Endothelial cell of umbilical vein (primary cell): ENCODE measurements at places on chromosomes 13 and 19.

DNA sequence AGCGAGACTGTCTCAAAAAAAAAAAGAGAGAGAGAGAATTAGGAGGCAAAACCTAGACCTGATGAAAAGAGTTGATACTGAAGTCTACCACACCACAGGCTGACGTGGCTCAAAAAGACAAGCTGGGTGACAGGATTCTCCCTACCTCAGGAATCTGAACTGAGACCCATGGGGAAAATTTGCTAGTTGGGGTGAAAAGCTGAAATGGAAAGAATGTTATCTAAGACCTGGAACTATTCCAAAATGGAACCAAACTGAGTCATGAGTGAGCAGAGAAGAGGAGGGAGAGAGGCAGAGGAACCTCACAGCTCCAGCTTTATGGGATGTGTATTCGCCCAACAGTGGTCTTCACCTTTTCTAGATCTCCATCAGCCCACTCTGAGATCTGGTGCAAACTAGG, 11.7 kb downstream of the SMG9 start:
- DNase-seq = no peak

- no peak for DNase-seq
These were observed 3.6 kb upstream of the F2RL3 start for GRCh38 chr19:16885166-16885565.

GRCh38 chr13:37565425-37565824, 33.1 kb downstream of the POSTN start:
- no peak for DNase-seq

- no peak for DNase-seq
These were observed 136.9 kb downstream of the USP12 start for GRCh38 chr13:27034678-27035111.

DNA sequence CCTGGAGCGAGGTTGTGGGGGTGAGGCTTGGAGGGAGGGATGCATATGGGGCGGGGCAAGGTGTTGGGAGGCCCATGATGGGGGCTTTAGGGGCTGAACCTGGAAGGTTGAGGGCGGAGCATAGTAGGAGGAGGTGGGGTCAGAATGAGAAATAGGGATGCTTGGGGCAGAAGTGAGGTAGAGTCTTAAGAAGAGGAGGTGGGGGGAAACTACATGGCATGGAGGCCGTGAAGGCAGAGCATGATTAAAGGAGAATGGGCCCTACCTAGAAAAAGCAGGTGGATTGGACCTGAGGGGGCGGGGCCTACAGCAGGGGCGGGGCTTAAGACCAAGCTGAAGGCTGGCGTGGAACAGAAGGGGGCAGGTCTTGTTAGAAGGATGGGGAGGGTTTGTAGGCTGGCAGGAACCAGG, 799 bp downstream of the NR1H2 start:
- peak; percentile 14 for DNase-seq

GRCh38 chr13:84569366-84569765, 687.1 kb upstream of the SLITRK1 start:
- no peak for DNase-seq

GRCh38 chr19:45468803-45469131, 971 bp downstream of the FOSB start:
- no peak for DNase-seq

DNA sequence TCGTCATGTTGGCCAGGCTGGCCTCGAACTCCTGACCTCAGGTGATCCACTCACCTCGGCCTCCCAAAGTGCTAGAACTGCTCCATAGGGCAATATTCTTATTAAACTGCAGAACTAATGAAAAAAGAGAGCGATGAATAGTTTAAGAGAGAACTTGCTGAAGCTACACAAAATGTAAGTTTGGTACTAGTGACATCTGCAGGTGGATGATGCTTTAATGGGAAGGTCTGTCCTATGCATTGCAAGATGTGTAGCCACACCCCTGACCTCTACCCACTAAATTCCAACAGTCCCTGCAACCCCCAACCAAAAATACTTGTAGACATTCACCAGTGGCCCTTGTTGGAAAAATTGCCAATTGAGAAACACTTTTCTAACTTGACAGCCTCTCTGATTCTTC, 117.8 kb downstream of the NALCN start:
- DNase-seq = no peak

DNA sequence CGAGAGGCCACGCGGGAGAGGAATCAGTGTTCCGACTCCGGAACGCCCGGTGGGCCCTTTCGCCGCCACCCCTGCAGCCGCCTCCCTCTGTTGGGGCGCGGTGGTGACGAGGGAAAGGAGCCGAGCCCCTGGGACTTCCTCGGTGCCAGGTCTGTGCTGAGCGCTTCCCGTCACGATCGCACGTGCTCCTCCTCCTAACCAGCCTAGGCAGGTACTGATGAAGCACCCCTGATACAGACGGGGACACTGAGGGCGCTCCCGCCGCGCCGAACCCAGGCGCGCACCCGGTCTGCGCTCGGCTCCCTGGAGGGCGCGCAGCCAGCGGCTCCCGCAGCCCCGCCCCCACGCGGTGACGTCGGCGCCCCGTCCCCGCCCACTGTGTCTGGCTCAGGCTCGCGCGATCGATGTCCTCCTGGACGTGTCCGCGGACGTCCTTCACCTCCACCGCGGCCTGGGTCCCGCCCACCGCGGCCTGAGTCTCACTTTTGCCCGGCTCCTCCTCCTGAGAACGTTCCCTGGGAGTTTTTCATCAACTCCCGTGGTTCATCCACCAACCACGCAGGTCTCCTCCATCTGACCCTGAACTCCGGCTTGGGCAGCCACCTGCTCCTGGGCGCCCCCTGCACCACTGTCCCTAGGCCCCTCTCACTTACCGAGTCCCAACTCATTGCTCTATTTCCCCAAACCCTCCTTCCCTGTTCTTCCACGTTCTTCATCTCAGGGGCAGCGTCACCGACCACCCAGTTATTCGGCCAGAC, 2.6 kb upstream of the KLK15 start:
- DNase-seq = peak; percentile 72

DNA sequence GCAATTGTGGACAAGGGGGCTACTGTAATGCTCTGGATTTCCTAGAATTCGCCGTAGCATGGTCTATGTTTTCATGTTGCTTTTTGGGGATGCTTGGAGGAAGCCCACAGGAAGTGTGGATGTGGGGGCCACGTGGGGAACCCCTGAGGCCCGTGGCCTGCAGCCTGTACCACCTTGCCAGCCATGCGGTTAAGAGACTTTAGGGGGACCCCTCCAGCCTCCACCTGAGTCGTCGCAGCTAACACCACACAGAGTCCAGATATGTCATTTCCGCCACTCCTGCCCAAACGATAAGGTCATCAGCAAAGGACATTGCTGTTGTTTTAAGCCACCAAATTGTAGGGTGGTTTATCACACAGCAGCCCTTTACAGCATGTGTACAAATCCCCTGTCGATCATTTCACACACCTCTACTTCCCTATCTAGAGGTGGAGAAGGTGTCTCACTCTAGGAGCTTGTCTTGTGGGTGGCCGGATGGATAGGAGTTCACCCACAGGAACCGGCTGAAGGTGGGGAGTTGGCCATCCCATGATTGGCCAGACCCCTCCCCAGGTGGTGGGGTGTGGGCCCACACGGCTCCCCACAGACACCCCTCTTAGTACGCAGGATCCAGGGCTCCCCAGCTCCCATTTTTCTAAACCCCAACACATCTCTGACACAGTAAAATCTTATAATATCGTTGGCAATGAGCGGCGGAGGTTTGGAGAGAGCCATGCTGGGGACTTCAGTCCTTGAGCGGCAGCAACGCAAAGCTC, 226.7 kb downstream of the TEX29 start:
- DNase-seq = no peak

- DNase-seq = no peak
These were observed at the start of gene HMG20B for GRCh38 chr19:3572855-3573161. Gene HMG20B (plus strand): TSS chr19:3572944. CDS start chr19:3573310, 366 bp downstream.

GRCh38 chr13:99199541-99200431, 868 bp upstream of the UBAC2 start:
- DNase-seq = peak; percentile 39

GRCh38 chr13:73060251-73061160, 1.7 kb downstream of the KLF5 start:
- DNase-seq = peak; percentile 24

GRCh38 chr19:39845584-39845932, 621 bp downstream of the FBL start:
- DNase-seq = no peak

DNA sequence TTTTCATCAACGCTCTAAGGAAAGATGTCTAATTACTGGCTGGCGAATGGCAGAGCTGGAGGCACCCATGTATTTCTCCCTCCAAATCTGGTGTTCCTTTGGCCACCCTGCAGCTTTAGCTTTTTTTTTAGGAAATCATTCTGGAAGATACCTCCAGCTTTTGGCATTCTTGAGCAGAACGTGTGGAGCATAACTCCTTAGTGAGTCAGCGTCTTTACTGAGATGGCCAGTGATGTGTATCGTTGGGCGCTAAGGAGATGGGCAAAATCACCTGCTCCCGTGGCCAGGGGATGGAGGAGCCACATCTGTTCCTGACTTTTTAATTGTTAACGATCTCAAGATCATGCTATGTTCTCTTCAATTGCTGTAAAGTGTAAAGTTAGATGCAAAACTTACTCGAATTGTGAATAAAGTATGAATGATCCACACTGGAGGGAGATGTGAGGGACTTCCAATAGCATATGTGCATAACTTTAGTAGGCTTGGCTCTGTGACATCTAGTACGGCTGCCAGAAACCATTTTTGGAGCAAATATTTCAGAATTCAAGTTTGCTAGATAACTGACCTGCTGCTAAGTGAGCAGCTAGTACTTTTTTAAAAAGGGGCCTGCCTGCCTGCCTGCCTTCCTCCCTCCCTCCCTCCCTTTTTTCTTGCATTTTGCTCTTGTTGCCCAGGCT, 24.4 kb upstream of the C1QTNF9 start:
- no peak for DNase-seq

- peak; percentile 52 for DNase-seq
These were observed at the start of gene SLITRK5 for GRCh38 chr13:87671031-87671752. Gene SLITRK5 (plus strand): TSS chr13:87671371. CDS start chr13:87675389, 4,018 bp downstream.

GRCh38 chr13:45341799-45342500, 967 bp upstream of the TPT1 start:
- no peak for DNase-seq

- DNase-seq = no peak
These were observed 5.4 kb upstream of the ZNF765 start for GRCh38 chr19:53389571-53389970.

GRCh38 chr19:48511800-48512503, at the start of gene LMTK3:
Gene LMTK3 (minus strand): TSS chr19:48511835. CDS start chr19:48511576, 259 bp downstream.
- DNase-seq = no peak

DNA sequence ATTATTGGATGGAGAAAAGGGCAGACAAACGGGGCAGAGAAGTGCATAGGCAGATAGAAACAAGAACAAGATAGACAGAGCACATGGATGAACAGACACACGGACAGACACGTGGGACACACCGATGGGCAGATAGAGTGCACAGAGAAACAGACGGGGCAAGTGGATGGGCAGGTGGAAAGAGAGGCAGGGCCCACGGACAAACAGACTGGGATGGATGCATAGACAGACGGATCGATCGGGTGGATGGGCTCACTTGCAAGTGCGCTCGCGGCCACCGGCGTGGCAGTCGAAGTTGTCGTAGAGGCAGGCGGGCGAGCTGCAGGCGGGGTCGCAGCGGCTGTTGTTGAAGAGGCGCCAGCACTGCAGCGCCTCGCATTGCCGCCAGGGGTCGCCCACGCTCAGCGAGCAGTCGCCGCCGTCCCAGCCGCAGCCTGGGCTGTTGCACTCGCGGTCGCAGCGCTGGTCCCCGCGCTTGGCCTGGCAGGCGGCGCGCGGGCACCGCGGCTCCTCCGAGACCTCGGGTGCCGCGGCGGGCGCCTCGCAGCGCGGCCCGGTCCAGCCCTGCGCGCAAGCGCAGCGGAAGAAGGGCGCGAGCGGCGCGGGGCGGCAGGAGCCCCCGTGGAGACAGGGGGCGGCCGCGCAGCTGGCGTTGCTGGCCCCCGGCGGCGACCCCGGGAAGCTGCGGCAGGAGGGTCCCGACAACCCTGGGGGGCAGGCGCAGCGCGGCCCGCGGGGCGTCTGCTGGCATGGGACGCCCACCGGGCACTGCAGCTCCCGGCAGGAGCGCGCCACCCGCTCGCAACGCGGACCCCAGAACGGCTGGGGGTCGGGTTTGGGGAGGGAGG, 23.3 kb downstream of the NOTCH3 start:
- peak; percentile 78 for DNase-seq

DNA sequence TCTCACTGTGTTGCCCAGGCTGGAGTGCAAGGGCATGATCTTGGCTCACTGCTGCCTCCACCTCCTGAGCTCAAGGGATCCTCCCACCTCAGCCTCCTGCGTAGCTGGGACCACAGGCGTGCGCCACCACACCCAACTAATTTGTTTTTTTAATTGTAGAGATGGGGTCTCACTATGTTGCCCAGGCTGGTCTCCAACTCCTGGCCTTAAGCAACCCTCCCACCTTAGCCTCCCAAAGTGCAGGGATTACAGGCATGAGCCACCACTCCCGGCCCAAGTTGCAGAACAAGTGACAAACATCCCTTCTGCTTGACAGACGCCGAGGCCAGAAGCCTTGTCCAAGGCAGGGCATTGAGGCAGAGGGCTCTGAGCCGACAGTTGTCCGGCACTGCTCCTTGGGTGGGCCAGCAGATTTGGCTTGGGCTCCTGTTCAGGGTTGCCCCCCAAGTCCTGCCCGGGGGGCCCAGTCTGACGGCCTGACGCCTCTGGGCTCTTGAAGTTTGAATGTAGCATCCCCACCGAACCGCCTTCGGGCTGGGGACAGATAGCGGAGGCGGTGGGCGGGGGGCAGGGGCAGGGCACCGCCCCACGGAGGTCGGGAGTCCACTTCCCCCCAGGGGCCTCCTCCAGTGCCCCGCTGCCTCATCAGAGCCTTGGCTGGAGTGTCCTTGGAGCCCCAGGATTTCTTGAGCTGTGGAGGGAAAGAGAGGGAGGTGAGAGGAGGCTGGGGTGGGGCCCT, 5.7 kb upstream of the SPACA4 start:
- DNase-seq = no peak

DNA sequence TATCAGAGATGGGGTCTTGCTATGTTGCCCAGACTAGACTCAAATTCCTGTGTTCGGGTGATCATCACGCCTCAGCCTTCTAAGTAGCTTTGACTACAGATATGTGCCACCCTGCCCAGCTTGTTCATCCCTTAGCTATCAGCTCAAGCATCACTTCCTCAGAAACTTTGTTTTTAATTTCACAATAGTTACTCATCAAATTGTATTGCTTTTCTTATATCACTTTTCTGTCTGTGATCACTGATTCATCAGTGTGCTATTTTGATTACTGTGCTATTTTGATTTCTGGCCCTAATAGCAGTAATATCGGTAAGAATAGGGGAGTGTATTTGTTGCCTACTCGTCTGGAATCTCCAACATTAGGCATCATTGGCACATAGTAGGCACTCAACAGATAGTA, 878.6 kb upstream of the PCDH20 start:
- DNase-seq = no peak

DNA sequence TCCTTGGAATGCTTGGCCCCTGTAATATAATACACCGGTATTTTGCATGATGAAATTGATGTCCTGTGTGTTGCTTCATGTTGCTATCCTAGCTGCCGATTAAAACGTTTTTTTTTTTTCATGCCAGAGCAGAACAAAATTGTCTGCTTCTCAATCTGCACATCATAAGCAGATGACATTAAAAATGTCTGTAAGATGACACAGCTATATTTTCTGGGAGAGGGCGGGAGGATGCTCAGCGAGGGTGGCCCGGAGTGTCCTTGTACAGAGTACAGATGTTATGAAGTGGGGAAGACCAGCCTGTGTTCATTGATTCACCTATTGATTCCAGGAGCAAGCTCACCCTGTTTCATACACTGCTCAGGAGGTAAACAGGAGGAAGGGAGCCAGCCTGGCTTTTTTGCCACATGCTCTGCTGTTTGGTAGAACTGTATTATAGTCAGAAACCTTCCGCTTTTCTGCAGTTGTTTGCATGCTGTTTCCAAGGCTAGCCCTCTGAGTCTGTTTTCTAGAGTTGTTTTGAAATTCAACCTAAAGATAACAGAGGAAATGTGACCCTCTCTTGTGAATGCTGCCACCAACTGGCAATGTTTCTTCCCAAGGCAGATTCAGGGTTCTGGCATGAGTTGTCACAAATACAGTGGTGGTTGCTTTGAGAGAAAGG, 4.7 kb upstream of the IRS2 start:
- peak; percentile 34 for DNase-seq
